ENCODE measurements at places on chromosomes 5 and 9.

GRCh38 chr5:151218177-151218576 is 5.7 kb downstream of the CCDC69 start:
- no peak for DNase-seq

DNA sequence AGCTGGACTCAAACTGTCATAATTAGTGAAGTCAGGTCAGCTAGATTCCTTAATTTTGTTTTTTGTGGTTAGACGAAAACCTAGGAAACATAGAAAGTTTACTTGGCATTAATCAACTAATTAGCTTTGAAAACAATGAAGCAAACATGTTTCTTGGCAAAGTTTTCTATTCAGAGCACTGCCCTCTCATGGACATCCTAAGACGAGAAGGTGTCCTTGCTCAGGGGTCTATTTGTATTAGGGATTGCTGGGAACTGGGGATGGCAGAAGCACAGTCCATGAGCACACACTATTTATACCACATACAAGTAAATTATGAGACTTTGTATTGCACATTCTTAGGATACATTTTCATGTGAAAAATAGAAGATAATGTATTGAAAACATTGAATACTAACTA is 49.7 kb downstream of the POC5 start:
- DNase-seq: no peak

DNA sequence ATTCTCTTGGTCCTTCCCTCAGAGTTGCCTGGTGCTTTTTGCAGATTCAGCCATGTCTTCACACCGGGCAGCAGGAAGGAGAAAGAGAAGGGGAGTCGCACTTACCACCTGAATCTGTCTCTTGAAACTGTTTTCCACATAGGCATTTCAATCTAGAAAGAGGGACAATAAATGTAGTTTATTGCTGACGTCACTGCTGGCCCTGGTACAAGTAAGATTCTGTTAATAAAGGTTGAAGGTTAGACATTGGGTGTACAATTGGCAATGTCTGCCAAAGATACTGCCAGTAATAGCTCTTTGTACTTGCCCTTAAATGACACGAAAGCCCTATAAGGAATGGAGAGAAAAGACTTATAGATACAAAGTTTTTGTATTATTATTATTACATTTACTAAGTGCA is 72.8 kb downstream of the MEGF10 start:
- no peak for DNase-seq

DNA sequence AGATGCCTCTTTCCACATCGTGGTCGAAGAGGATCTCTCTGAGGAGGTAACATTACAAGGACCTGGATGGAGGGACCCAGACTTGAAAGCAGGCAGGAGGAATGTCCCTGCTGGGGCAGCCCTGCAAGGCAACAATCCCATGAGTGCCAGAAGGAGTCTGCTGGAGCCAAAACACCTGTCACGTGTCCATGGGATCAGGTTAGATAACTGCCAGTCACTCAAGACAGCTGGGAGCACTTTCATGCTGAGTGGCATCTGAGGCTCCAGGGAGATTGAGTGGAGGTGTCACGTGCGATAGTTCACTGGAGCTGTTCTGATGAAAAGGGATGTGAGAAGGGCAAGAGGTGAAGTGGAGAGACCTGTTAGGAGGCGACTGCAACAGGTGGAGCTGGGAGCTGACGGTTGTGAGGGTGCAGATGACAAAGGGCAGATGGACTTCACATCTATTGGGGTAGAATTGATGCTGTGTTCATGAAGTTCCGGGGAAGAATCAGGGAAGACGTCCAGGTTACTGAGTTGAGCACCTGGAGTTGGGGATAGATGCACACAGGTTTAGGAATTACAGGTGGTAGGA is 68.4 kb downstream of the ICE1 start:
- DNase-seq: no peak

DNA sequence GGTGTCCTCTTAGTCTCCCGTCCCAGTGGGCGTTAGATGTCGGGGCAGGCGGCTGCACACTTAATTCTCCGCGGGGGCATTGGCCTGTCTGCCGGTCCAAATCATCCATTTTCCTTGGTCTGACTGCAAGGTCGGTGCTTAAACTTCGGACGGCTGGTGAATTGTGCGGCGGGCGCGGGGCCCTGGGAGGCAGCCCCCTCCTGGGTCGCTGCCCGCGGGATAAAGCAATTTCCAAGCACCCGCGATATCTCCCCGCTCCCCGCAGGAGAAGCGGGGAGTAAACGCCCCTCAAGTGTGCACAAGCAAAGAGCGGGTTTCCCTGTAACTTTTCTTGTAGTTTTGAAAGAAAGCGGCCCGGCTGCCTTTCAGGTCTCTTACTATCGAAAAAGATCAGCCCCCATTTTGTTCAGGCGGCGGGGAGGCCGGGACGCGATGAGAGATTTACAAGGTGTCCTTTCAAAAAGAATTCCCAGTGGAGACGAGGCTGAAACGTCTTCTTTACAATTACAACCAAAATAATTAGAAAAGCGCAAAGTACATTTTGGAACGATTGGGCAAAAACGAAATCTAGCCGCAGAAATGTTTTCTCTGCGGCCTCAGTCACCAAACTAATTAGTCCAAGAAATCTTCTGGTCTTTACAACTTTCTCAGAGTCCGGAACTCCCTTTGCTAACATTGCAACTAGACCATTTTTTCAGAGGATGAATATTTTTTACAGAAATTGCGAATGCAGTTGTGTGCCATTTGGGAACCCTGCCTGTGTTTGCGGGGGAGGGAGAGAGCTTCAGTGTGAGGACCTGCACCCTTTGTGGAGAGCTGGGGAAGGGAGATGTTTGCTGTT is 1.8 kb downstream of the IRX1 start:
- no peak for DNase-seq

DNA sequence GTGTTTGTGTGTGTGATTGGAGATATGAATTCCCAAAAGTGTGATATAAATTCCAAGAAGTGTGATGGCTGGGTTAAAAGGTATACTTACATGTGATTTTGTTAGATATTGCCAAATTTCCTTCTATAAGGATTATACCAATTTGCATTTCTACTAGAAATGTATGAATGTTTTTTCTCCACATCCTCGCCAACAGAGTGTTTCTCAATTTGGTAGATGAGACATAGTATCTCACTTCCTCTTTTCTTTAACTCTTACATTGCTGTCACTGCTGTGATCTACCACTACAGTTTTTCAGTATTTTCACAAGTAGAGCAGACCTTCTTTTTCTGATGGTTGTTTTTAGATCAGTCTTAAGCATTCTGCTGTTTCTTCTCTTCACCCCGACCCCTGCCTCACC is 111.3 kb downstream of the FER start:
- DNase-seq: peak; percentile 86

- no peak for DNase-seq
These were observed 23.8 kb upstream of the SPTAN1 start for GRCh38 chr9:128528445-128529160.

DNA sequence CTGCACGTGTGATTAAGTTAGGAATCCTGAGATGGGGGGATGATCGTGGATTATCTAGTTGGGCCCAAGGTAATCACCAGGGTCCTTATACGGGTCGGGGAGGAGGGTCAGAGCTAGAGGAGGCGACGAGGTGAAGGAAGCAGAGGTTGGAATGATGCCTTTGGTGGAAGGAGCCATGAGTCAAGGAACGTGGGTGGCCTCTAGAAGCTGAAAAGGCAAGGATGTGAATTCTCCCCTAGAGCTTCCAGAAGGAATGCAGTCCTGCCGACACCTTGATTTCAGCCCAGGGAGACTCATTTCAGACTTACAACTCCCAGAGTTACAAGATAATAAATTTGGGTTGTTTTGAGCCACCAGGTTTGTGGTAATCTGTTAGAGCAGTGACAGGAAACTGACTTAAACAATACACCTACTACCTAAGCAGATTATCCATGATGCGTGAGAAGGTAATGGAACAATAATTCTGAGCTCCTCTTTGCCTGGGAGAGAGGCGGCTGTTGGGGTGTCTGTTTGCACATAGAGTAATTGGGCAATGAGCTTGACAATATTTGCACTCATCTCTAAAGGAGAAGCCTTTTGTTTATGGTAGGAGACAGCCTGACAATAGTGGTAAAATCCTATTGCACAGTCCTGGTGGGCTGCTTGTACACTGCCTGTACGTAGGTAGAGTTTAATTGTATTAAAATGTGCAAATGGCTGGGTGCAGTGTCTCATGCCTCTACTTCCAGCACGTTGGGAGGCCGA is 129.3 kb upstream of the IER5L start:
- no peak for DNase-seq

DNA sequence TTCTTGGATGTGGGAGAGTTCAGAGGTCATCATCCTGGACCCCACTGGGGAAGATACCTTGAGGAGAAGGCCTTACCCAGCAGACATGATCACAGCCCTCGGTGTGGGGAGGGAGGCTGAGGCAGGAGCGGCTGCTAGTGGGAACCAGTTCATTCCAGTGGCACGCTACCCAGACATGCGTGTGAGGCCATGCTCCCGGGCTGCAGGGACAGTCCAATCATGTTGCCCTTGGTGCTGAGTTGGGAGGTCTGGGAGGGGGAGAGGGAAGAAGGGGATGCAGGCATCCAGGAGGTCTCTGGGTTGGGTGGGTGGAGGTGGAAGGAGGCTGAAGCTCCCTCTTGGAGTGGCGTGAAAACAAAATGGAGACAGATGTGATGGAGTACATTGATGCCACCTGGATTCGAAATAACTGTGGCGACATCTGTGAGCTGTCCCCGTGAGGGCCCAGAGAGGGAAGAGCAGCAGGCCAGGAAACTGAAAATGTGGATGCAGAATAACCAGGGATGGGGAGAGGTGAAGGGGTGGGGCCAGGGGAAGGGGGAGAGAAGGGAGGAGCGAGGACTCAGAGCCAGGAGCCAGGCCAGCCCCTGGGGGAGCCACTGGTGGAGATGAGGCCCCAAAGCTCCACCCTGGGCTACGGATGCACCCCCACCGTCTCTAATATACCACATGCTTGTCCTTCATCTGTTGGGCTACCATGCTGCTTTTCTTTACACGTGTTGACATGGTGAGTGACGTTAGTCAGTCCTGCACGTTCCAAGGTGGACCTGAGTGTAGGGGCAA is 16.2 kb downstream of the NDUFS6 start:
- DNase-seq: no peak

- no peak for DNase-seq
These were observed 205.4 kb upstream of the PCSK5 start for GRCh38 chr9:75685062-75685461.

DNA sequence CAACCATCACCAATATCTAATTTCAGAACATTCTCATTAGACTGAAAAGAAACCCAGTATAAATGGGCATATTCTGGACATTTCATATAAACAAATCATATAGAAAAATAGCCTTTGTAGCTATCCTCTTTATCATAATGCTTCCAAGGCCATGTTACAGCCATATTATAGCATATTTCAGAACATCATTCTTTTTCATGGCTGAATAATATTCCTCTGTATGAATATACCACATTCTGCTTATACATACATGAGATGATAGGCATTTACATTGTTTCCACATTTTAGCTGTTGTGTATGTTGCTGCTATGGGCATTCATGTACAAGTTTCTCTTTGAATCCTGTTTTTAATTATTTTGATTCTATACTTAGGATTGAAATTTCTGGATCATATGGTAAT is 167.0 kb downstream of the FBXL17 start:
- DNase-seq: no peak

DNA sequence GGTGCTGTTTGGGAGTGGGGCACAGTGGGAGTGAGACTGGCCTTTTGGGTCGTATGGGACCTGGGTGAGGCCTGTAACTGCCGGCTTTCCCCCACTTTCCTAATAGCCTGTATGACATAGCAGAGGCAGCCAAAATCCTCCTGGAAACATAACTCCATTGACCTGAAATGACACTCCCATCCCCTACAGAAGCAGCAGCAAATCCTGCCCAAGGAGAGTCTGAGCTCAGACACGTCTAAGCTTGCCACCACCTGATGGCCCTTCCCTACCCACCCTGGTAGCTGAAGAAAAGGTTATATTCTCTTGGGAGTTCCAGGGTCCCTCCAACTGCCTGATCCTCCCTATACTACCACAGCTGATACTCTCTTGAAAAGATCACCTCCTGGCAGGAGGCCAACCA is 179.8 kb upstream of the ARRDC3 start:
- no peak for DNase-seq

DNA sequence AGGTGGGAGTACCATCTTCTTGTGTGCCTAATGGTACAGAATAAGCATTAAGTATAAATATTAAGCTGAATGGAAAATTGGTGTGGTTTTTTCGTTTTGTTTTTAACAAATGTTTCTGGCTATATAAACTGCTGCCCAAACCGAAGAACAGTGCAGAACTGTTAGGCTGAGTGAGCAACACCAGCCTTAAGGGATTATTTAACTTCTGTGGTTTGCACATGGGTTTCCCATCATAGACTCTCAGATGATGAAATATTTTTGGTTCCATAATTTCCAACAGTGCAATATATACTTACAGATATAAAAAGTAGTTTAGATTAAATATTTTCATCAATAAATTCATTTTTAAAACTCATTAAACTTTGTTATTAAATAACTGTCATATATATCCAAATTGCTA is 16.4 kb downstream of the C5orf63 start:
- peak; percentile 31 for DNase-seq

DNA sequence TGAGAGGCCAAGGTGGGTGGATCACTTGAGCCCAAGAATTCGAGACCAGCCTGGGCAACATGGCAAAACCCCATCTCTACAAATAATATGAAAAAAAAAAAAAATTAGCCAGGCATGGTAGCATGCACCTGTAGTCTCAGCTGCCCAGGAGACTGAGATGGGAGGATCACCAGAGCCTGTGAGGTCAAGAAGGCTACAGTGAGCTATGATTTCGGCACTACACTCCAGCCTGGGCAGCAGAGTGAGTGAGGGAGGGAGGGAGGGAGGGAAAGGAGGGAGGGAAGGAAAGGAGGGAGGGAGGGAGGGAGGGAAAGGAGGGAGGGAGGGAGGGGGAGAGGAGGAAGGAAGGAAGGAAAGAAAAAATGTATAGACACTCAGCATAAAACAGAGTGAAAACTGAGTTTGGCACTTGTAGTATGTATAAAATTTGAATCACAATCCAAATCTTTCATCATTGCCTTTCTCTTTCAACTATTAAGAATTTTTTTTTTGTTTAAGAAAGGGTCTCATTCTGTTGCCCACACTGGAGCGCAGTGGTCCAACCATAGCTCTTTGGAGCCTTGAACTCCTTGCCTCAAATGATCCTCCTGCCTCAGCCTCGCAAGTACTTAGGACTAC is 27.8 kb downstream of the SERINC5 start:
- no peak for DNase-seq

Data from inflammatory macrophage treated with lipopolysaccharide for 1 hour (primary cell).